ENCODE measurements at places on chromosomes 7 and 10. TPM values are rescaled to one million over a fixed set of nuclear protein-coding genes. Genes with fewer than 3 reads are reported as not detected.

Gene LRRC18
- total RNA-seq = not detected

Gene NAT16
- not detected for total RNA-seq

Gene SGCE
- 0.25 TPM for total RNA-seq

Gene ANKRD22
- total RNA-seq = 0.86 TPM

Gene FRA10AC1
- 13.2 TPM for total RNA-seq

Gene RAB19
- 5.4 TPM for total RNA-seq

Gene MDFIC
- total RNA-seq = 110 TPM

Gene SPDYE11
- total RNA-seq = not detected

Gene ZP3
- total RNA-seq = 8.0 TPM

Gene AOAH
- 4.5 TPM for total RNA-seq

Gene TNKS2
- 38.4 TPM for total RNA-seq

Gene SPRN
- total RNA-seq = not detected

Gene HACD1
- total RNA-seq = 1.5 TPM

Gene IDE
- total RNA-seq = 25.1 TPM

Gene SCRN1
- total RNA-seq = 1.0 TPM

Gene ANKRD61
- total RNA-seq = not detected

Gene ZNF804B
- total RNA-seq = not detected

Gene LRMDA
- not detected for total RNA-seq

Gene PPIF
- 47.8 TPM for total RNA-seq

Gene FBXL15
- 11.0 TPM for total RNA-seq

Gene SYCE1
- total RNA-seq = not detected

Gene CBLL1
- 41.5 TPM for total RNA-seq

Gene LIMK1
- 15.9 TPM for total RNA-seq

Gene C7orf57
- total RNA-seq = 0.28 TPM

Gene CPA1
- not detected for total RNA-seq

Gene BAMBI
- total RNA-seq = 0.12 TPM

Gene PDE6C
- not detected for total RNA-seq

Gene IGF2BP3
- total RNA-seq = 0.41 TPM

Gene PNLIPRP1
- total RNA-seq = not detected

Gene NPFFR1
- total RNA-seq = not detected

Gene GPR141
- total RNA-seq = not detected

Gene LIPM
- total RNA-seq = not detected

Gene LEP
- total RNA-seq = not detected

Gene EPHA1
- total RNA-seq = 15.8 TPM

Gene MYL10
- not detected for total RNA-seq

Gene CFAP58
- total RNA-seq = 0.26 TPM

Gene CALCR
- not detected for total RNA-seq

Gene TMEM254
- total RNA-seq = 18.7 TPM

Gene VPS41
- 55.2 TPM for total RNA-seq

Gene CYP3A4
- not detected for total RNA-seq

Gene PHYH
- total RNA-seq = 9.8 TPM

Gene PLAU
- 1.0 TPM for total RNA-seq

Gene KAT6B
- total RNA-seq = 25.3 TPM

Gene NRG3
- total RNA-seq = not detected

Gene PLAC9
- not detected for total RNA-seq

Gene STOX1
- 1.2 TPM for total RNA-seq

Gene EPO
- not detected for total RNA-seq

Gene MEIG1
- total RNA-seq = 0.58 TPM
